Naive thymus-derived CD4-positive, alpha-beta T cell (primary cell): ENCODE measurements at places on chromosomes 7 and 10. TPM values are rescaled to one million over a fixed set of nuclear protein-coding genes. Genes with fewer than 3 reads are reported as not detected.

DNA sequence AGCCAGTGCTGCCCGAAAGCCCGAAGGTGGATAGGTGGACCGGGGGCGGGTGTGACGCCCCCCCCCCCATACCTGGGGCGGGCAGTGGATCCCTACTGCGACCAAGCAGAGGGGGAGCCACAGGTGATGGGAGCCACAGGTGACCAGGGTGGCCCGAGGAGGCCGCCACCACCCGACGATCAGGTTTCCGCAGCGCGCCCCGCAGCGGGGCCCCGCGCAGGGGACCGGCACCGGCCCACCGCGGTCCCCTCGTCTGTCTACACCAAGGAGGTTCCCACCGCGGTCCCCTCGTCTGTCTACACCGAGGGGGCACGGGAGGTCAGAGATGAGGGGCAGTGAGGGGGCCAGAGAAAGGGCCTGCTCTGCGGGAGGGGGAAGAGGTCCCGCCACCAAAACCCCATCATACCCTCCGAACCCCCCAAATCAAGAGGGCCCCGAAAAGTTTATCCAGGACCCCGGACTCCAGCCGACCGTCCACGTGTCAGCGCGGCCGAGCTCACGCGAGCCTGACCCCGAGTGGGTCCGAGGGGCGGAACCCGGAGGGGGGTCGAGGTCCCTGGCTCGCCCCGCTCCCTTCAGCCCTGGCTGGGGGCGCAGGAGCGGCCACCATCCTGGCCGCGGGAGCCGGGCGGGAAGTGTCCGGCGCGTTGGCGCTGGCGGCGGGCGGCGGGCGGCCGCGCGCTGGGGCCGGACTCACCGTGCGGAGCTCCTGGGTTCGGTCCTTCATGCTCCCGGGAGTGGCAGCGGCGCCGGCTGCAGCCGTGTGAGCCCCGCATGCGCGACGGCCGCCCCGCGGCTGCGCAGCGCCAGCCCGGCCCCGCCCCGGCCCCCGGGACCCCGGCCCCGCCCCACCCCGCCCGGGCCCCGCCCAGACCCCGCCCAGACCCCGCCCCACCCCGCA lies at the start of gene STX1A:
Gene STX1A, minus strand, starts transcription at position 765 of the 901 bp plus-strand sequence. Its CDS starts 38 bp downstream, at position 727.
- peak; percentile 69 for DNase-seq

- DNase-seq: no peak
Observed at GRCh38 chr10:80203835-80204676, 1.3 kb downstream of the ANXA11 start.

GRCh38 chr7:87027900-87028299 lies 31.6 kb downstream of the ELAPOR2 start:
- DNase-seq: no peak

DNA sequence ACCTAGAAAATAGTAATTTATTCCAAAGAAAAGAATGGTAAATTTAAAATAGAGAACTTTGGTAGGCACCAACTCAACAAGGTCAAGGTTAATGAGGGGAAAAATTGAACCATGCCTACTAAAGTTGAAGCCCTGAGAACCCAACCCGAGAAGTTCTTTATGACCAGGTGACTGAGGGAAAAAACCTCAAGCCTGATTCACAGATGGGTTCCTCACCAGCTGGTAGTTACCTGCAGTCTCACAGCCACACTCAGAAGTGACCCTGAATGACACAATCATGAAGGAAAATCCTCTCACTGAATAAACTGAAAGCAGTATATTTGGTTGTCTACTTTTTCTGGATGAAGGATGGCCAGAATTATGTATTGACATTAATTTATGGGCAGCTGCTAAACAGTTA lies 7.0 kb downstream of the C10orf67 start:
- DNase-seq: no peak

- DNase-seq: no peak
Observed at GRCh38 chr10:70892631-70893030, 4.3 kb upstream of the PCBD1 start.

GRCh38 chr10:111600772-111601171 lies 523.9 kb downstream of the ADRA2A start:
- DNase-seq: no peak

- peak; percentile 53 for DNase-seq
Observed at GRCh38 chr7:5701085-5701914, 80.2 kb downstream of the RNF216 start.

- no peak for DNase-seq
Observed at GRCh38 chr10:124707144-124707467, 37.1 kb downstream of the FAM53B start.

GRCh38 chr7:76282344-76283253 lies 19.9 kb upstream of the HSPB1 start:
- DNase-seq: no peak

- DNase-seq: no peak
Observed at GRCh38 chr7:3979611-3980299, 678.7 kb downstream of the SDK1 start.

DNA sequence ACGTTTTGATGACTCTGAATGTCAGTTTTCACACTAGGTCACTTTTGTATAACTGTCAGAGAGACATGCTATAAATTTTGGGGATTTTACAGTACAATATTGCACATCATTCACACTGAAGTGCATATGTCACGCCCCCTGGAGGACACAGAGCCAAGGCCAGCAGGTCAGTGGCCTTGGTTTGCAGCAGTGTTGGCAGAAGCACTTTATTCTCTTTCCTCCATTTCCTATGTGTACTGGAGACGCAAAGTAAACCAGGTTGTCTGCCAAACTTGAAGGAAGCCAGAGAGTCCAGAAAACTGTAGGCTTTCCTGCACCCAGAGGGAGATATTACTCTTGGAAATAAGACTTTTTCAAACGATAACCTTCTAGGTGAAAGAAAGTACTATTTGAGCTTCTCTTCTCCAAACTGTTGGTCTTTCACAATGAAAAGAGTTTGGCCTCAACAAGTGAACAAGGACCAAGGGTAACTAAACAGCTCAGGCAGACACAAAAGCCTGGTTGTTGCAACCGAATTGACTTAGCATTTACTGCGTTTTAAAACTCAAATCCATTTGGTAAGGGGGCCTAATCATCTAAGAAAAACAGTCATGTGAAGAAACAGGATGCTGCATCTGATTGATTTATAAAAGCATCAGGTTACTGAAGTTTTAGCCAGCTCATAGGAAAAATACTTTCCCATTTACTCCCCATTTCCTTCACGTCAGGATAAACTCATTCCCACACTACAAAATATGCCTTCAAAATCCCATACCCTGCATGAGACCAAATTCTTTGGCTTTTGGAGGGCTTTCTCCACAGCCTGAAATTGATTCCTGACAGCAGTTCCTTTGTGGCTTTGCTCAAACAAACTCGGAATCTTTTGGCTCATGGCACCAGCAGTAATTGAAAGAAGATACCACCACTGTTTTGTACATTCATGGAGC lies 83.0 kb upstream of the SEC61G start:
- no peak for DNase-seq

DNA sequence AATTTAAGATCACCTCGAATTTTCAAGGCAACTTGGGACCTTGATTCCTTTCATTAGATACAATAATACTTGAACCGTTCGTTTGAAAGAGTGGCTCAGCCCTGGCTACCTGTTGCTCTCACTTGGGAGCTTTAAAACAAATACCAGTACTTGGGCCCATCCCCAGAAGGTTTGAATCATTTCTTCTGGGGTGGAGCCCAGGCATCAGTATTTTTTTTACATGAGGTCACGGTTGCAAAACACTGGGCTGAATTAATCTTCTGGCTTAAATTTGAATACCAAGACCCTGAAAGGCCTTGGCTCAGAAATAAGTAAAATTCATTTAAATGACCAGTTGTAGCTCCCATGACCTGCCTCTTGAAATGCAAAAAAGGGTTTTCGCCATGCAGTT lies 214.9 kb downstream of the CREB5 start:
- DNase-seq: no peak

- no peak for DNase-seq
Observed at GRCh38 chr7:99314504-99314903, 11.2 kb upstream of the ARPC1A start.

GRCh38 chr7:151806952-151807775 lies 69.8 kb downstream of the PRKAG2 start:
- DNase-seq: no peak

DNA sequence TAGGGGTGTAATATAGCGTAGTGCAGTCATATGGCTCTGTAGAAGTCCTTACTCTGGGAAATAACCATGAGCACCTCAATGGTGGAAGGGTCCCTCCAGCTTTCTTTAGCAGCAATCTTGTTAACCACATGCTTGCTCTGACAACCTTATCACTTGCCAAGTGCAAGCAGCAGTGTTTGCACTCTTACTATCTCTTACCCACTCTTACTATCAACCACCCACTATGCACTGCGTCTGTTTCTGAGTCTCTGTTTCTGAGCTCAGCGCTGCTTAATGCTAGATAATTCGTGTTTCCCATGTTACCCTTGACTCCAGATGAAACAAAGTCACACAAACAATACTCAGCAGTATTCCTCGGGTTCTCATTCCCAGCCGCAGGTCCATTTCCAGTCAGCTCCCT lies 433.7 kb upstream of the PFKP start:
- DNase-seq: no peak

DNA sequence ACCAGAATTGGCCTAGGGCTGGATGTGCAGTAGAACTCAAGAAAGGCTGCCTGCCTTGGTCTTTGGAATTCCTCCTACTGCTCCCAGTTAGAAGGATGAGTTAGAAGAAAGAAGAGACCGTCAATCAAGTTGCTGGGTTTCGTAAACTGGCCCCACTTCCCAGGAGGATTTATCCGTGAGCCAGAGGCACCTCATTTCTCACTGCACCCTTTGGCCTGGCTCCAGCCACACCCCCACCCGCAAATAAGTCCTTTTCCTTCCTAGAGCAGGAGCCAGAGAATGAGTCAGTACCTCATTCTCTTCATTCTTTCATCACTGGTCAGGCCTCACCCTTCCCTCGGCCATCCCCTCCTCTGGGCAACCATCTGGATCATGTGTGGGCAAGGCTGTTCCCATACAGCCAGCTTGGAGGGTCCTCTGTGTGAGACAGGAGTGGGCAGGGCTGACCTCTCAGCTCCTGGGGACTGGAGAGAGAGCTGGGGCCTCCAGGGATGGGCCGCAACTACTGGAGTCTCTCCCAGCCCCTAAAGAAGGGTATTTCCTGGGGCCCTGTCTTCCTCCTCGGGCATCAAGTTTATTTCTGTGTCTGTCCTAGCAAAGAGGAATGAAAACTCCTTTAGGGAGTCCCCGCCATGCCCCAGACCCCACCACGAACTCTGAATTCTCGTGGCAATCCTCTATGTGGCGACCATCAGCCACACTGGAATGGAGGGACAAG lies 87.2 kb upstream of the DUSP5 start:
- DNase-seq: no peak

DNA sequence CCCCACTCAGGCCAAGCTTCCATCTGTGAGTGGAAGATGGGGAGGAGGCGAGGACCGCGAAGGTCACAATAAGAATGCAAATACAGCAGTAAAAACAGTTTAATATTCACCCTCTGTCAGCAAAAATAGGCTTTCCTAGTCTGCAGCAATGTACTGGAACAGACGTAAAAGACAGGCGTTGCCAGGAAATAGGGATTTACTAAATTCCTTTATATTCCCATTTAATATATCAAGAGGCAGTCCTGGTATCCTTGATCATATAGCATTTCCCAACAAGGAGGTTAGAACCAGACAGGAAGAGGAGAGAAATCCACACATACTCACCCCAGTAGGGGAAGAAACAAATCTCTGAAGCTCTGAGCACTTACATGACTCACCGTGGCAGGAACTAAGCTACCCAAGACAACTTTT lies 1054.9 kb upstream of the C7orf33 start:
- no peak for DNase-seq

DNA sequence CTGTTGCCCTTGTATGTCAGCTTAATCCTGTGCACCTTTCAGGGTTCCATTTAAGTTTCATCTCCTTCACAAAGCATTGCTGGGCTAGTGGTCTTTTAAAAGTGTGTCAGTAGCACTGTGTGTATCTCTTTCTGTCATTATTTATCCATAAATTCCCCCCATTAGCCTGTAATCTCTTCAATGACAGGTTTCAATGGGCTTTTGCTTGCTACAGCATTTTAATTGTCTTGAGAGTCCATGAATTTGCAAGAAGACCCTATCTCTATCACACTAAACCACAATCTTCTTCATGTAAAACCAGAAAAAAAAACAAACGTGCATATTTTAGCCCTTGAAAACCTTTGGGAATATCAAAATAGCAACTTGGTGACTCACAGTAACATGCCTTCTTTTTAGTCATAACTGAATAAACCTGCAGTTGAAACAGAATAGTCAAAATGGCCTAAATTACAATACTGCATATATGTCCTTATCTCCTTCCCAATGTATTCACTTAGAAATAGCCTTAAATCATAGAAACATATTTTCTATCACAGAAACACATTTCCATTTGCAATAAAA lies 118.6 kb downstream of the PON1 start:
- DNase-seq: no peak

DNA sequence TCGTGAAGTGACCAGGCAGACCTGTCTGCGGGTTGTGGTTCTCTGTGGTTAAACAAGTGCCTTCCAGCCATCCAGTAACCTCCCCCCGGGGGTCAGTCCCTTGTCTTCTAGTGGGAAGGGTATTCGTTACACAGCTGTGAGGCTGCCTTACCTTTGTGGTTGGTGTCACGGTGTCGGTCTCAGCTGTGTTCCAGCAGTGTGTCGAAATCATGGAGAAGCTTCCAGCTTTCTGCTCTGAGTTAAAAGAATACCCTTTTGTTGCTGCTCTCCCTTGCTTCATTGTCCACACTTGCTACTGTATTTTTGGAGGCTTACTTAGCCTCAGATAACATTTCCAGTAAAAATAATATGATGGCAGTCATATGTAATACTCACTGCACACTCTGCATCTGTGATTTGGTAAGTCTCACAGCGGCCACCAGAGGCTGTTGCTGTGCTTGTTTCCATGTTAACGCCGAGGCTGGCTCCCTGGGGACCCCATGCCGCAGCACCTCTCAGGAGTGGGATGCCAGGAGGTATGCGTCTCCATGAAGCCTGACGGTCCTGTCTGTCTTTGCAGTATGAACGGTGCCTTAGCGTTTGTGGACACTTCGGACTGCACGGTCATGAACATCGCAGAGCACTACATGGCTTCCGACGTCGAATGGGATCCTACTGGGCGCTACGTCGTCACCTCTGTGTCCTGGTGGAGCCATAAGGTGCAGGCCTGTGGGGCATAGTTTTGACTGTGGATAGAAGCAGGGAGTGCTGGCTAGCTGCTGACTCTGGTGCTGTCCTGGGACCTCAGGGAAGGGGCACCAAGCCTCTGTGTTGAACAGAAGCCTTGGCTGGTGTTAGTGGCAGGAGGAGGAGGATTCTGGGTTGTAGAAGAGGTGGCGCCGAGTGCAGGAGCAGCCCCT lies 20.5 kb downstream of the EIF3B start:
- DNase-seq: no peak

DNA sequence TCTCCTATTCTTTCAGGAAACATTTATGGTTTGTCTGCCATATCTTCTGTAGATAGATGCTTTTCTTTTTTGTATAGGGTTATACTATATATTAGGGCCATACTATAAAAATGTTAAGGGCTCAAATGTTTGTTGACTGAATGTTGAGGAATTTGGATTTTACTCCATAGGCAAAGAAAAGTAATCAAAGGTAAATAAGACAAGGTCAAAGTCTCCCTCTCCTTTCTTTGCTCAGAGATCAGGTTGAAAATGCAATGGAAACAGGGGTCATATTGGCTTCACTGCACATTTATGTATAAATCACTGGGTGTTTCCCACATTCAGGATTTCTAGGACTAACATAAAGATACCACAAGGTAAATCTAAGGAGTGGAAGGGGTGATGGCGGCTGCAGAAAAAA lies 291.4 kb upstream of the FZD8 start:
- no peak for DNase-seq

The GNG11 gene
- 0.96 TPM for total RNA-seq

The IQUB gene
- not detected for total RNA-seq

The PTF1A gene
- total RNA-seq: not detected

The SLC39A12 gene
- total RNA-seq: not detected

The BUB3 gene
- total RNA-seq: 91.4 TPM
